H9 (cell line): ENCODE measurements at places on chromosomes 13 and 19.

GRCh38 chr13:112756511-112756966, 66.7 kb downstream of the ATP11A start:
- no peak for DNase-seq

DNA sequence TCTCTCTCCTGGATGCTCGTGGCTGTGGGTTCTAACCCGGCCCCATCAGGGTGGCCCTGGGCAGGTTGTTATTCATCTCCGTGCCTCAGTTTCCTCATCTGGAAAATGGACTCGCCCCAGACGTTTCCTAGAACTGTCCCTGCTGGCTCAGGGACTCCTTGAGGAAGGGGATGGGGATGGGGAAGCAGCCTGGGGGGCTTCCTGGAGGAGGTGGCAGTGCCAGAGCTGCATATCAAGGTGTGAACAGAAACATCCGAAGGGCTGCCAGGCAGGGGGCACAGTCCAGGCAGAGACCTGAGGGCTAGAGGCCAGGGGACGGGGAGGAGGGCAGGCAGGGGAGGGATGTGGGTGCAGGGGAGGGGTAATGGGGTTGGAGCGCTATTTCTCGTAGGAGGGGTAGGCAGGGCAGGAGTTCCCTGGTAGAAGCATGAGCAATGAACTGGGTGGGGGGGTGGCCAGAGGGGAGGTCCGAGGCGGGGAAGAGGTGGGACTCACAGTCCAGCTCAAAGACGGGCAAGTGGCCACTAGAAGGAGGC, 3.6 kb upstream of the ELANE start:
- DNase-seq: no peak

DNA sequence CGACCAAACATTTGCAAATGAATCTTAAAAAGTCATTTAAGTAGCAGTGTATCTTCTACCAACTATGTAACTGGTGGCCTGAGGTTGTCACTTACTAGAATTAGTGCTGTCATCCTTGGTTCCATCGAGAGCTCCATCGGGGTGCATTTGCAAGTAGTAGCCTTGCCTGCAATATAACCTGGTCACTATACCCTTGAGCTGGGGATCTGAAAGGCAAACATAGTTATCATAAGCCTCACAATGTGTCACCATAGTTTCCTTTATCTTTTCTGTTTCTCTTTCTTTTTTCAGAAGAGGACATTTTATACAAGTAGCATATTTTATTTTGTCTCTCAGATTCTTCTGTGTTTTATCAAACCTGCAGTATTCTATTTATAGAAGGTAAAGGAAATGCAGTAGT, 422.6 kb downstream of the ITGBL1 start:
- DNase-seq: no peak

- DNase-seq: peak; percentile 99
Observed at GRCh38 chr19:48738557-48739403, 1.6 kb downstream of the RASIP1 start.

DNA sequence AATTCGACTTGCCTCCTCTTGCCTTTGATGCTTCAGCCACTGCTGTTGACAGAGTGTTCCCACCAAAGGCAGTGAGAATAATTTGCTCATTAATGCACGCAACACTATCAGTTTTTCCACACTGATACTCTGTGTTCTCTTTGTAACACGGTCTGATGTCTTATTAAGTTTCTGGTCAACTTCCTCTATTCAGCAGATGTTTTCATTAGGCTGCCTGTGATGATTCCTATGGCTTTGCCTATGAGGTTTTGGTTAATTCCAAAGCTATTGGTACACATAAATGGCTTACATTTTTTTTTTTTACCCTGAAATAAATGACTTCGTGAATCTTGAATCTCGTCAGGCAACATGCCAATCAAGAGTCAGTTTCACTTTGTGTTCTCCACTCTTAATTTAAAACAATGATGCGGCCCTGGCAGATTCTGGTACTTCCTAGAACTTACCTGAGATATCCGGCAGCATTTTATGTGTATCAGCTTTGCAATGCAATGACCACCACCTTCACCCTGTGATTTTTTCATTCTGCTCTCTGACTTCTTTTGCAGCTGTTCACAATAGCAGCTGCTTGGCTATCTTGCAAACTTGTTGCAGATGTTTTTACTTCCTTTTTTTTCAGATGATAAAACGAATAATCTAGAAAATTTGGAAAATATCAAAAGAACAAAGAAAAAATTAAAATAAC, 27.5 kb upstream of the KL start:
- DNase-seq: no peak

GRCh38 chr13:109744512-109745051, 41.8 kb downstream of the IRS2 start:
- DNase-seq: no peak

DNA sequence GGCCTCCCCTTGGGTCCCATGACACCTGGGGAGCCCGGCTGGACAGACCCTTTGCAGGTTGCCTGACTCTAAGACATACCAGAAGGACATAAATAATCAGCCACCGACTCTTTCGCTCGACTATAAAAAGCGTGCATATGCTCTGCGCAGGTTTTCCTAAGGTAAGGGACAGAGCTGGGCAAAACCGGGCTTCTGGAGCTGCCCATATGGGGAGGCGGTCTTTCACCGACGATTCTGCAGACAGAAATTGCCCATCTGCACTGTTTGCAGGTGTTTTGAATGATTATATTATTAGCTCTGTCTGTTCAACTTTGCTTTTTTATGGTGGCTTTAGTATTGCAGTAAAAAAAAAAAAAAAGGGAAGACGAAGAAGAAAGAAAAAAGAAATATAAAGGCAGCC, 347.2 kb downstream of the TSHZ3 start:
- no peak for DNase-seq

- DNase-seq: no peak
Observed at GRCh38 chr13:35293579-35294226, 182.8 kb downstream of the MAB21L1 start.

DNA sequence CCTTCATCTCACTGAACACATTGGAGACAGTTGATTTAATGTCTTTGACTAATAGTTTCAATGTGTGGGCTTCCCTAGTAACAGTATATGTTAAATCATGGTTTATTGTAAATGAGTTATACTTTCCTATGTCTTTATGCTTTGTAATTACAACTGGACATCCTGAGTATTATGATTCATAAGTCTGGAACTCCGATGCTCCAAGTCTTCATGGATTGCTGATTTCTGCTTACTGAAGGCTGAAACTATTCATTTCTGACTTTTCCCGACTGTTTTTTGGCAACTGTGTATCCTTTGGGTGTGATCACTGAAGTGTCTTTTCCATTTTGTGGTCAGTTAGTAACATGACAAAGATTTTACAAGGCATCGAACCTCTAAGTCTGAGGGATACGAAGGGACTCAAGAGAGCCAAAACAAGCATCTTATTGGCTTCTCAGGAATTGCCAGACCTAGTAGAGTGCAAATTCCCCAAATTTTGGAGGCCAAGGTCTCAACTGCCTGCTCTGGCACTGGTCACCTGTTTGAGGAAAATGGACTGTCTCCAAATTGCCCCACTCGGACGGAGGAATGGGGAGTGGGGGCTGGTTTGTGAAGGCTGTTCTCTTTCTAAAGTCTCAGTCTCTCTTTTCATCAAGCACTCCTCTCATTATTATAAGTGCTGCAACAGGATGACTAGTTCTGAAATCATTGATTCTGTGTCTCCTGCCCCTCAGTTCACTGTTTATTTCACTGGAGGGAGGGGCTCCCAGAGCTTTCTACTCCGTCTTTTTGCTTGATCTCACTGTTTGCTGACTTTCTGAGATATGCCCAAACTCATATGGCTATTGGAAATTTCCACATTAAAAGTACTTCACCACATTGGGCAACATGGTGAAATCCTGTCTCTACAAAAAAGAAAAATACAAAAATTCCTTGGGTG, 20.2 kb upstream of the CD70 start:
- no peak for DNase-seq

GRCh38 chr13:80329250-80329649, 11.7 kb downstream of the SPRY2 start:
- DNase-seq: no peak

DNA sequence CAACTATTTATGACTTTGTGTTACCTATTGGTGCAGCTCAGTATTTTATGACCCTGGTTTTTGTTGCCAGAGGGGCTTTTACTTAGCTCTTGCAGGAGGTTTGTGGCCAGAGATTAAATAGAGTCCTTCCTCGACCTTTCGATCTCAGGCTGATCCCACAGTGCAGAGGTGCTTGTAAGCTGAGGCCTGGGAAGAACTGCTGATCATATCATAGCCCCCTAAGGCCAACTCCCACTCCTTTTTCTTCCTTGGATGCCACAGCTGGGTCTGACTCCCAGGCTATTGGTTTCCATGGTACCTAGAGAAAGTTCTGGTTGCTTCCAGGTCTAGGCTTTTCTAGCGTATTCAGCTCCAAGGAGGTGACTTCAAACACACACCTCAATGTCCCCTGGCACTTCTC, 324.9 kb downstream of the FOXO1 start:
- DNase-seq: no peak

- no peak for DNase-seq
Observed at GRCh38 chr13:109767023-109767422, 19.4 kb downstream of the IRS2 start.

- peak; percentile 99 for DNase-seq
Observed at GRCh38 chr19:49210108-49210900, 52.7 kb downstream of the TRPM4 start.

GRCh38 chr19:38022791-38023670, 116.0 kb downstream of the SIPA1L3 start:
- no peak for DNase-seq

DNA sequence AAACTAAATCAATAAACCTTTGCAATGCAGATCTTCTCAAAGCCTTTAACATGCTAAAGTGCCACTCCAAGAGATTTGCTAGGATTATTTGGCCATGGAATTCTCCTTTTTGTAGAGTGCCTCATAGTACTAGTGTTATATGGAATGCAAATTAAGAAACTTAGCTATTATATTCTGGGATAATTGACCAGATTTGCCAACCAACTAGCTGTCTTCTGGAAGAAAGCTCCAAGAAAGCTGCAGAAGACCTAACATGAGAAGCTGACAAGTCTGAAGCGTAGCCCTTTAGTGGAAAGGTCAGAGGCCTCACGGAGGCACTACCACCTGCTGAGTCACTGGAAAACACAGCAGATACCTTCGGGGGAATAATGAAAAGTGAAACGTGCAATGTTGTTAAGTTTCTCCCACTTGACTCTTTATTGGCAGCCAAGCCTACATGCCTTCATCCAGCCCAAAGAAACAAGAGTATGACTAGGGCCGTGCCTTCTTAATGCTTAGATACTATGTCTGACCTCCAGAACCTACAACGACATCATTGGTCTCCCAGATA, 29.8 kb upstream of the KATNAL1 start:
- DNase-seq: no peak

DNA sequence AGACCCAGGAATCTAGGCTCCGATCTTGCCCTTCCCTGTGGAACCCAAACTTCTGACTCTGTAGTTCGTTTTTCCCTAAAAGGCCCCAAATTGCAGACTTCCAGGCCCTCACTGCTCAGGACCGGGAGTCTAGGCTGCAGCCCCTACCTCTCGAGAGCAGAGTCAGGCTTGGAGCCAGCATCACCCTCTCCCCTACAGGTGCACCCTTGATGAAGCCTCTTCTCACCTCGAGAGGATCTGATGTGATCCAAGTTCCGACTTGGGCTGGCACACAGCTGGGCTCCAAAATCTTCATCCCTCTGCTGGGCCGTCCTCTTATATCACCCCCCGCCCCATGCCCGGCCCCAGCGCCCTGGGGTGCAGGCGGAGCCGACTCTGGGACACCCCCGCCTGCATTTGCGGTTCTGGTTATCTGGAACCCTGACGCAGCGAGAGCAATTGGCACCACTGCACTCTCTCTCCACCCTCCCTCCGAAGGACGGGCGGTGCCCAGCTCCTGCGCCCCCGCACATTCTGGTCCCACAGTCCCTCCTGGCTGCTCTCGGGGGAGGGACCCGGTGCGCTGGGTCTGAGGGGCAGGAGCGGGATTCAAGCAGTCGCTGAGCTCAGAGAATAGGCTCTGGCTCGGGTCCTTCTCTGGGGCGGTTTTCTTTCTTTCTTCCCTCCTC, at the start of gene KLK7:
Gene KLK7 (minus strand): TSS at position 293 of the 668 bp plus-strand sequence. CDS start 1,518 bp downstream, outside the sequence.
- no peak for DNase-seq
